ENCODE measurements at places on chromosomes 6 and 20.

DNA sequence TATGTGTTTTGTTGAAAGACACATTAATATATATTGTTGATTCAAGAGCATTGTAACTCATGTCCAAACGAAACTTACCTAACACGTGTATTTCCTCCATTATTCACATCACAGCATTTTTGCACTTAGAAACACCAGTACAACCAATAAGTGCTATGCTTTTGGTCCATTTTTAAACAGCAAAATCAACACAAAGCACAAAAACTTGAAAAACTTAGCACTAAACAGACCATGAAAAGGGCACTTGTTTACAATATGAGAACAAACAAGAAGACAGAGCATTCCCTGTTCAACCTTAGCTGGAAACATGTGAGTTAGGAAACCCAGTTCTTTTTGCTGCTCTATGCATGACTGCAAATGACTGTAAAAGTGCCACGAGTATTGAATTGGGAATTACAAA is 9.6 kb downstream of the GLYATL3 start:
- DNase-seq: no peak

DNA sequence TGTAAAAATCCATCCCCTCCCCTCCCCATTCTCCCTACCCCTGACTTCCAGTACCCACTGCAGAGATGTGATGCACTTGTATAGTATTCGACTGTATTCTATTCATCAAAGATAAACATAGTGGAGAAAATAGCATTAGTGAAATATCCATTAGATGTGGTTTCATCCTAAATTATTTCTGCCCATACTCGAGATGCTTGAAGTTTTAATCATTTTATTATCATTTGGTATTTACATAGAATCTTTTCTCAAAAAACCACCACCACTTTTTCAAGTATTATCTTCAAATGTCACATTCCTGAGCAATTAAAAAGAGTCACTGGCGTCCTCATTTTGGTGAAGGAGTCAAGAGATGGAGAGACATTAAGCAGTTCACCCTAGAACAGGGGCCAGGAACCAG is 181.9 kb downstream of the HAO1 start:
- no peak for DNase-seq

- no peak for DNase-seq
Observed at GRCh38 chr20:38970302-38970701, 8.2 kb downstream of the DHX35 start.

DNA sequence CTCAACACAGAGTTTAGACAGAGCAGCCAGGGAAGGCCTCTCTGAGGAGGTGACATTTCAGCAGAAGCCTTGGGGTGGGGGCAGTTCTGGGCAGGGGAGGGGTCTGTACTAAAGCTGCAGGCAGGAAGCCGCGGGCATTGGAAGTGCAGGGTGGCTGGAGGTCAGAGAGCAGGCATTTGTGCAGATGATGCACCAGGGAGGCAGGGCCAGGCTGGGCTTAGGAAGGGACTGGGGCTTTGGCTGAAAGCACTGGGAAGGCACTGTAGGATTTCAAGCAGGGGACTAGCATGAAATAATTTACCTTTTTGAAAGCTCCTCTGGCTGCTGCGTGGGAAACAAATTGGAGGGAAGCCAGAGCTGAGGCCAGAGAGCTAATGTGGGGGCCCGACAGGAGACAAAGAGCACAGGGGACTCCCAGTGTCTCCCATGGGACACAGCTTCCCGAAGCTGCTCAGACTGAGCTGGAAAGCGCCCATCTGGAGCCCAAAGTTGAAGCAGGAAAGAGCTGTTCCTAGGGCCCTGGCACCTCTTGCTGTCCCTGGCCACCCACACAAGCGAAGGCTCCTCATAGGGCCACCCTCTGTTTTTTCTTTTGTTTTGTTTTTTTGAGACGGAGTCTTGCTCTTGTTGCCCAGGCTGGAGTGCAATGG is 19.3 kb downstream of the ADA start:
- no peak for DNase-seq
